ENCODE measurements at places on chromosomes 13 and 19.

GRCh38 chr13:37345869-37346268 lies 240.4 kb upstream of the CSNK1A1L start:
- no peak for DNase-seq
- H3K27me3 ChIP-seq: no peaks in the 10 kb centered on the region
- no peak overlapping the region for H3K27ac ChIP-seq
- no peaks in the 10 kb centered on the region for H3K36me3 ChIP-seq

GRCh38 chr13:109000207-109000606 lies 370.8 kb downstream of the MYO16 start:
- H3K4me1 ChIP-seq: peaks cover 5% of the 10 kb centered on the region
- H3K4me3 ChIP-seq: no peak overlapping the region
- no peaks in the 10 kb centered on the region for H3K36me3 ChIP-seq
- no peak for DNase-seq

DNA sequence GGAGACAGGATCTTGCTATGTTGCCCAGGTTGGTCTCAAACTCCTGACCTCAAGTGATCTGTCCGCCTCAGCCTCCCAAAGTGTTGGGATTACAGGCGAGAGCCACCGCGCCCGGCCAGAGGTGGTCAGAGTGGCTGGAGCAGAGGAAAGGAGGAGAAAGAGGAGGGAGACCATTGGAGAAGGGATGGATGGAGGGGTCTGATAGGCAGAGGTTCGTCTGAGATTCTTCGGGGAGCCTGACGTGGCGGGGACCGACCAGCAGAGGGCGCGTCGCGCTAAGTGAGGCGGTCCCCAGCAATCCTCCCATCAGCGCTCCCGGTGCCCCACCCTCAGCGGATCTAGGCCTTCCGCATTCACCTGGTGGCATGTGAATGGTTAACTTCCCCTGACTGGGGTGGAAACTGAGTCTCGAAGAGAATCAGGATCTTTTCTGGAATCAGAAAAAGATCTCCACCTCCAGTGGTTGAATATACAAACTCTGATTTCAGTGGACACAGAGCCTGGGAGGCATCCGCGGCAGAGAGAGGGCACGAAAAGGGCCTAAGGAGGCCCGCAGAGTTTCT lies 8.8 kb downstream of the GTPBP3 start:
- no peaks in the 10 kb centered on the region for H3K4me1 ChIP-seq
- H3K27me3 ChIP-seq: peaks cover 2% of the 10 kb centered on the region

- no peaks in the 10 kb centered on the region for H3K4me1 ChIP-seq
- H3K36me3 ChIP-seq: no peaks in the 10 kb centered on the region
- no peaks in the 10 kb centered on the region for H3K27me3 ChIP-seq
- no peak for DNase-seq
Observed at GRCh38 chr13:113245849-113246796, 36.7 kb downstream of the CUL4A start.

DNA sequence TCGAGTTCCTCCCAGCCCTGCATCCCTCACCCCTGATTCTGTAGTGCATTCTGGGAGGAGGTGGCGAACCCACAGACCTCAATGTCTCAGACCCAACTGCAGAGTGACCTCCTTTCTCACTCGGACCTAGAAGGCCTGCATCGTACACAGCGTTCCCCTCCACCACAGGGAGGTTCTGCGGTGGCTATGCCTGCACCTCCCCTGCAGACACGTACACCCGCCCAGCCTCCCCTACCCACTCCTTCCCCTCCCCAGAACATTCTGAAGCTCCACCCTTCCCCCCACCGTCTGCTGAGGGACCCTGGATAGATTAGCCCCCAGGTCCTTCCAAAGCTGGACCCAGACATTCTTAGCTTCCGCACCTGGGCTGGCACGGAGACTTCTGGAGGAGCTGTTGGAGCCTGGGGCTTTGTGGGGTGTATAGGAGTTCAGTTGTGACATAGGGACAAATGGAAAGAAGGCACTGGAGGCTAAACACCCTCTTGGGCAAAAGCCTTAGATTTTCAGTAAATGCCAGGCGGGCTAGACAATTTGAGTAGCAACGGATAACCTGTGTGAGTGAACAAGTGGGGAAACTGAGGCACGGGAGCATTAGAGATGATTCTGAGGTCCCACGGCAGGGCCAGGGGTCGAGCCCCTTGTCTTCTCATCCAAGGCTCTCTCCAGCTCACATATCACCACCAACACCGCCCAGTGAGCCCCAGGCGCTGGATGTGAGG lies 420 bp upstream of the FSD1 start:
- peaks cover 7% of the 10 kb centered on the region for H3K4me1 ChIP-seq
- H3K4me3 ChIP-seq: peak overlapping the region; percentile 85
- no peaks in the 10 kb centered on the region for H3K36me3 ChIP-seq
- no peak for DNase-seq
- peak overlapping the region; percentile 66 for H3K27ac ChIP-seq
- H3K27me3 ChIP-seq: peaks cover 12% of the 10 kb centered on the region

GRCh38 chr13:37065890-37066526 lies 6.5 kb upstream of the SUPT20H start:
- H3K4me1 ChIP-seq: no peaks in the 10 kb centered on the region
- peaks cover 2% of the 10 kb centered on the region for H3K27me3 ChIP-seq
- no peak overlapping the region for H3K4me3 ChIP-seq
- H3K36me3 ChIP-seq: no peaks in the 10 kb centered on the region
- no peak overlapping the region for H3K27ac ChIP-seq
- no peak for DNase-seq

GRCh38 chr19:18282021-18282787 lies 782 bp upstream of the JUND start:
- H3K27me3 ChIP-seq: peaks cover 24% of the 10 kb centered on the region
- DNase-seq: no peak
- H3K4me1 ChIP-seq: peaks cover 16% of the 10 kb centered on the region
- H3K4me3 ChIP-seq: peak overlapping the region; percentile 84
- H3K27ac ChIP-seq: peak overlapping the region; percentile 99
- H3K36me3 ChIP-seq: peaks cover 8% of the 10 kb centered on the region

GRCh38 chr13:110652231-110652730 lies 36.9 kb downstream of the NAXD start:
- peaks cover 30% of the 10 kb centered on the region for H3K4me1 ChIP-seq
- DNase-seq: no peak
- peak overlapping the region; percentile 20 for H3K4me3 ChIP-seq
- peaks cover 16% of the 10 kb centered on the region for H3K36me3 ChIP-seq
- H3K27ac ChIP-seq: peak overlapping the region; percentile 59
- H3K27me3 ChIP-seq: peaks cover 18% of the 10 kb centered on the region

DNA sequence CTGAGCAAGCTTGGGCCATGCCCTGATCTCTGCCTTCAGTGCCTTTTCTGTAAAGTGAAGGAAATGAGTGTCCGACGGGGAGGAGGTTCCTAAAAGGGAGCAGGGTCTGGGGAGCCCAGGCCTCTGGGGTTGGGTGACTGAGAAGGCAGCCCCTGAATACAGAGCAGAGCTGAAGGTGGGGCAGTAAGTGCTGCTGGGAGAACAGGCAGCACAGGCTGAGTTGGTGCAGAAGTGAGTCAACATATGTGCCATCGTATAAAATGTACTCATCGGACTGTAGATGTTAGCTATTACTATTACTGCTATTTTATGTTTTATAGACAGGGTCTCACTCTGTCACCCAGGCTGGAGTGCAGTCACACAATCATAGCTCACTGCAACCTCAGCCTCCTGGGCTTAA lies 1.0 kb upstream of the HAMP start:
- no peaks in the 10 kb centered on the region for H3K36me3 ChIP-seq
- H3K27ac ChIP-seq: no peak overlapping the region
- peaks cover 14% of the 10 kb centered on the region for H3K4me1 ChIP-seq

DNA sequence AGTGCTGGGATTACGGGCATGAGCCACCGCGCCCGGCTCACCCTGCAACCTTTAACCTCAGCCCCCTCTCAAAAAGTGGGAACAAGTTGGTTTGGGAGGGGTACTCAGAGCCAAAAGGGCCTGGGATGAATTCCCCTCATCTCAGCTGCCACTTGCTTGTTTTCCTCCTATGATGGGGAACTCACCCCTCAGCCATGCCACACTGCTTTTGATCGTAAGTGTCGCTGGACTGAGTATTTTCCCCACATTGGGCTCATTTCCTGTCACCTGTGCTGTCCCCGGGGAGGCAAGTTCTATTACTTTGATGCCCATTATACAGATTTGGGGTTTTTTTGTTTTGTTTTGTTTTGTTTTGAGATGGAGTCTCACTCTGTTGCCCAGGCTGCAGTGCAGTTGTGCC lies 6.5 kb downstream of the R3HDM4 start:
- no peak for DNase-seq
- peaks cover 7% of the 10 kb centered on the region for H3K27me3 ChIP-seq
- no peaks in the 10 kb centered on the region for H3K36me3 ChIP-seq
- H3K4me1 ChIP-seq: peaks cover 9% of the 10 kb centered on the region
- H3K27ac ChIP-seq: no peak overlapping the region
